ENCODE measurements at places on chromosomes 1 and 21.

DNA sequence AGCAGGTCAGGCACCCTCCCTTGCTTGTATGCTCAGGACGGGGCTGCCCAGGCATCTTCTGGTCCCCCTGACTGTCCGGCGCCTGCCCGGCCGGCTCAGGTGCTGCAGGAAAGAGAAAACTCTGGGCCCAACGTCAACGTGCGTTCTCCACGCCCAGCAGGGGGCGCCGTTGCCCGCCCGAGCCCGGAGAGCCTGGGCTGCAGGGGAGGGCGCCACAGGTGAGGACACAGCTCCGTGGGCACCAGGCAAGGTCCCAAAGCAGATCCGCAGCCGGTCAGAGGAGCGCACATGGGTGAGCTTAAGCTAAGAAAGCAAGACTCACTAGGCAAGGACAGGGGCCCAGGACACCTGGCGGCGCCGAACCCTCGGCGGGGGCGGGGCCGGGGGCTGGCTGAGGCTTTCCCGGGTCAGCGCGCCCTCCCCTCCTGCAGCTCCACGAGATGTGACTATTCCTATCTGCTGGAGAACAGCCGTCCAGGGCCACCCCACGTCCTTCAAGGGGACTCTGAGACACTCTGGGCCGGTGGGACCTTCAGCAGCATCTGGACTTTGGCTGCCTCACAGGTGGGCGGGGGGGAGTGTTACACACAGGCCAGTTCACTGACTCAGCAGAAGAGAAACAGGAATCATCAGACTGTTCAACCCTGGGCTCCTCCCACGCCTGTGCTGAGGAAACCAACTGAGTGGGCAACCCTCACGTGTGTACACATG lies 29.3 kb downstream of the KRTAP10-1 start:
- DNase-seq, result no peak

DNA sequence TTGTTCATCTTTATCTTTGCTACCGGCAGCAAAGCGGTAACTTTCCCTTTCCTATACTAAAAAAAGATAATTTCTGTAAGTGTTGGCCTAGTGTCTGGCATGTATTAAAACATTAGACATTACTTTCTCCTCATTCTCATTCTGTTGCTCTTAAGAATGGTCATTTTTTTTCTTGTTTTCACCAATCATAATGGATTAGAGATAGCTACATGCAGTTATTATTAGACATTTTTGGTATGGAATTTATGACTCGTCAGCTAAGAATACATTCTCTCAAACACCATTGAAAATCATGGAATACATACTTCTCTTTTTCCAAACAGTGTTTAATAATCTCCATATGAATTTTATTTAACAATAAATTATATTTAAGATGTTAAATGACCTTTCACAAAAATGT lies 1154.6 kb downstream of the BRINP3 start:
- no peak for DNase-seq

GRCh38 chr1:42756956-42757891 lies 9.6 kb downstream of the P3H1 start:
- DNase-seq, result no peak

DNA sequence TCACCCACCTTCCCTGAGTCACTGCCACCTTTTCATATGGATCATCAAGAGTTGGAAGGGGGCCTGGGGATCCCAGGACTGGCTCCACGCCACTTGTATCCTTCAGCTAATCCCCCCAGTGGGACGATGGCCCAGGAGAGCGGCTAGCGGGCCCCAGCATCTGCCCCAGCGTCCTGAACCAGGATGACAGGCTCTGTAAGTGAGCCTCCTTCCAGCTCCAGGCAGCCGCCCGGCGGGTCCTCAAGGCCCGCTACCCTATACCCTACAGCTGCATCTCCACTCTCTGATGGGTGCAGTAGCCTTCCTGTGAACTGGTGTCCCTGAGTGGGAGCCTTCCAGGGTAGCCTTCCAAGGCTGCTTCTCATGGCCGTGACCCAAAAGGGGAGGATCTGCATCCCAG lies 183.1 kb downstream of the ATG4C start:
- DNase-seq, result no peak

DNA sequence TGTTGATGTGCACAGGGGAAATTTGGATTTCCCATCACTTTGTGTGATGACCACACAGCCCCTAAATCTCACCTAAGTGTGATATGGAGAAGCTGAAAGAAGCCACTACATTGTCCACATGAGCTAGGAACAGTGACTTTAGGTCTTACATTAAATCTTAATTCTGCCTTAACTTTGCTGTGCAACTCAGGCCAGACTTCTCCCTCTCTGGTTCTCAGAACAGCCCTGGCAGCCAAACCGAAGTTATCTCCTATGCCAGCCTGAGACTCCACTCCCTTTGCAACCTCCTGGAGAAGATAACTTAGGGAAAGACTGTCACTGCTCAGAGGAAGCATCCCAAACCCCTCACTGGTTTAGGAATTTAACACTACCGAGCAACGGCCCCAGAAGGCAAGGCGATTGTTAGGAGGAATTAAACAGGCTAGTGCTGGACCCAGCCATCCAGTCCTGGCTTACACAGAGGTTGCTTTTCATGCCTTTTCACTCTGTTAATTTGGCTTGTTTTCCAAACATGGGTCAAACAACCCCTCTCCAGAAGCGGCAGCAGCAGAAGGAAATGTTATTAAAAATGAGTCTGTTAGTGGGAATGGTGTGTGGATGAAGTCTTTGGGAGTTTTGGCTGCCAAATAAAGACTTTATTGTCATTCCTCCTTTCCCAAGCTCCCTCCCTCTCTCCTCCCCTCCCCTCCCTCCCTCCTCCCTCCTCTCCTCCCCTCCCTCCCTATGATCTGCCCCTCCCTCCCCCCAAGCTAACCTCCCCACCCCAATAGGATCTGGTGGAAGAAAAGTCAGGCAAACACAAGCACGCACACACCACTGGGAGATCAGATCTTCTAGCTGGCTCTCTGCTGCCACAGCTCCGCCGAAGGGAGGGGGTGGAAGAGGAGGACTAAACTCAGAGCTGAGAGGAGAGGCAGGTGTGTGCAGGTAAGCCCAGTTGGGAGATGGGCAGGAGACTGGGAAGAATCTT lies at the start of gene PRELP:
Gene PRELP, plus strand, starts transcription at position 795 of the 970 bp plus-strand sequence. CDS start 7,379 bp downstream, outside the sequence.
- peak; percentile 23 for DNase-seq

DNA sequence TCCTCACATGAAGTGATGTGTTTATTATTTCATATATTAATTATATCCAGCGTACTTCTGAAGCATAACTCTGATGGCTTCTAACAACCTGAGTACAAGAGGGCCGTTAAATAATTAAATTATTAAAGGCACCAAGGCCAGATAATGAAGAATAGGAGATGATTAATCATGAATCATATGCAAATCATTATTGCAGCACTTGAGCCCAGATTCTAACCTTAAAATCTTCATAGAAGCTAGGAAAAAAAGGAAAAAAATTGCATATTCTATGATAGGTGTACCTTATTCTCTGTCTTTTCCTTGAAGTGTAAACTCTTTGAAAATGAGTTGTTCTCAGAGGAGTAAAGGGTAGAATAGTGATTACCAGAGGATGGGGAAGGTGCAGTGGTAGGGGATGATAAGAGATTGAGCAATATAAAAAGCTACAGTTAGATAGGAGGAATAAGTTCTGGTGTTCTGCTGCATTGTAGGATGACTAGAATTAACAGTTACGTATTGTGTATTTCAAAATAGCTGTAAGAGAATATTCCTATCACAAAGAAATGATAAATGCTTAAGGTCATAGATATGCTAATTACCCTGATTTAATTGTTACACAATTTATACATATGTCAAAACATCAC lies 51.1 kb downstream of the SWT1 start:
- DNase-seq, result no peak

- DNase-seq, result no peak
Measured at GRCh38 chr21:33861125-33861524, 54.5 kb downstream of the ATP5PO start.
